Stimulated activated CD4-positive, alpha-beta T cell treated with anti-CD3 and anti-CD28 coated beads, Interleukin-2, amount 100 ng/mL, for 24 hours (primary cell): ENCODE measurements at places on chromosomes 3 and 15.
A peak's percentile ranks its signal among the peaks of the same experiment; 100 is the strongest.

GRCh38 chr3:112619295-112619694 lies 21.6 kb downstream of the CCDC80 start:
- no peak for DNase-seq

DNA sequence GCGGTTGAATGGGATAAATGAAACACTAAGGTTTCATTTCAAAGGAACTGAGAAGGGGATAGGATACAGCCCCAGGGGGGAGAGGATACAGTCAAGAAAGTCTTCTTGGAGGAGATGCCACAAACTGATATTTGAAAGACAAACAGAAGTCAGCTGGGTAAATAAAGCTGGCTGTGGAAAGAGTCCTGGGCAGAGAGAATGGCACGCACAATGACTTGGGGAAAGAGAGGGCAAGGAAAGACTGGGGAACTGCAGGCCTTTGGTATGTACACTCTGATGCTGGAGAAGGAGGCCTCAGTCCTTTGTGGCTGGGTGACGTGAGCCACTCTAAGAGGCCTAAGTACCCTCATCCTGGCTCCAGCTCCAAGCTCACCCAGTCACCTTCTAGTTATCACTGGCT lies 45.2 kb upstream of the LMCD1 start:
- DNase-seq = no peak

- no peak for DNase-seq
Observed at GRCh38 chr3:121796970-121797369, 37.9 kb downstream of the IQCB1 start.

DNA sequence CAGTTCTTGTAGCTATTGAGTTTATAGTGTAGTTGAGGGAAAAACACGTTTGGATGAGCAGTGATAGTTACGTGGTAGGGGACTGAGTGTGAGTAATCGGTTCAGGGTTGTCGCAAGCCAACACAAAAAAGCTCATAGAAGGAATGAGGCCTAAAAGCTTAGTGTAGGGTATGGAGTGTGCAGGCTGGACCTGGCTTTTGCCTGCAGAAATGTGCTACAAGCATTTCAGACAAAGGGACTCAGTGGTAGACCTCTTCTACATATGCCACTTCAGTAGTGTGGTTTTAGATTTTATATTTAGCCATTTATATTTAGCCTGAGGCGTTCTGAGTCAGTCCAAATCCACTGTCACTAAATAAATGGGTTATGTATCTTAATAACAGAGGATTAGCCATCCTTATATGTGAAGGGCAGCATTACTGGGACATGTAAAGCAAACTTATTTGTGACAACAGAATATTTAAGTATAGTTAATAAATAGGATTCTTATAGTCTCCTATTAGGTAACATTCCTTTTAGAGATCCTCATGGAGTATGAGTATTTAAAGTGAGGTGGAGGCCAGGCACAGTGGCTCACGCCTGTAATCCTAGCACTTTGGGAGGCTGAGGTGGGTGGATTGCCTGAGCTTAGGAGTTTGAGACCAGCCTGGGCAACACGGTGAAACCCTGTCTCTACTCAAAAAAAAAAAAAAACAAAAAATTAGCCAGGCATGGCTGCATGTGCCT lies 21.8 kb downstream of the ATP2C1 start:
- DNase-seq = no peak

GRCh38 chr3:111715911-111716523 lies 120.9 kb upstream of the ZBED2 start:
- peak; percentile 69 for DNase-seq

GRCh38 chr15:97652700-97653167 lies 307.8 kb upstream of the ARRDC4 start:
- DNase-seq = no peak

- no peak for DNase-seq
Observed at GRCh38 chr15:69783211-69783610, 314.5 kb downstream of the TLE3 start.

DNA sequence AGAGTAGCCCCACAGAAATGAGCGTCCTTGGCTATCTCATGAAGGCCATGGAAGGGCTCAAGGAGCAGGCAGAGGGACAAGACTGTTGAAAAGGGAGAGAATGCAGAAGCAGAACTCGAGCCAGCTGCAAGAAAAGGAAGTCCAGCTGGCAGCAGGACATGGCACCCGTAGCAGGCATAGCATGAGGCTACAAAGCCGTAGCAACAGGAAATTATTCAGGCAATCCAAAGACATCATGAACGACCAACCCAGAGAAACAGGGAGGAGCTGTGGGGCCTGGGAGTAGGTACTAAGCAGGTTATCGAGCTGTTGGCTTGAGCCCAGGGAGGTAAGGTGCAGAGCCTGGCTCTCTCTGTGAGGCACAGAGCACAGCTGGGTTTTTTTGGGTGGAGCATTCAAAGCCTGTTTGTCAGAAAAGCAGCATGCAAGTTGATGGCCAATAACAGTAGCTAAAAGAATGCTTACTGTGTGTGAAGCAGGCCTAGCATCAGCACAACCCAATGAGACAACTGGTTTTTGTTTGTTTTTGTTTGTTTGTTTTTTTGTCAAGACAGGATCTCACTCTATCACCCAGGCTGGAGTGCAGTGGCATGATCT lies 144.0 kb upstream of the SMAD3 start:
- DNase-seq = no peak

DNA sequence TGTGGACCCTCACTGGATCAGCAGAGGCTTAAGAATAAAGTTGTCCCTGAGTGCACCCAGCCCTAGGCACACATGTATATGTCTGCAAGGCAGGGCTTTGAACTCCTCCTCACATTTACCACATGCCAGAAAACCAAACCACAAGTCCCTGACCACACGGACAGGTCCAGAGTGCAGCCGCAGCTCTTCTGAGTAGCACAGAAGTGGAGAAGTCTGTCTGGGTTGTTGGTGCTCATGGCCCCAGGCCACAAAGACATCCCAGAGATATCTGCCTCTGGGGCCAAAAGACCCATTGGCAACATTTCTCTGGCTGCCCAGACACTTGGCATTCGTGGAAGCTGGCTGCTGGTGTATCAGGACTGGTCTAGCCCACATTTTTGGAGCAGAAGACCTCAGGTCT lies 17.4 kb downstream of the SUSD5 start:
- DNase-seq = no peak

DNA sequence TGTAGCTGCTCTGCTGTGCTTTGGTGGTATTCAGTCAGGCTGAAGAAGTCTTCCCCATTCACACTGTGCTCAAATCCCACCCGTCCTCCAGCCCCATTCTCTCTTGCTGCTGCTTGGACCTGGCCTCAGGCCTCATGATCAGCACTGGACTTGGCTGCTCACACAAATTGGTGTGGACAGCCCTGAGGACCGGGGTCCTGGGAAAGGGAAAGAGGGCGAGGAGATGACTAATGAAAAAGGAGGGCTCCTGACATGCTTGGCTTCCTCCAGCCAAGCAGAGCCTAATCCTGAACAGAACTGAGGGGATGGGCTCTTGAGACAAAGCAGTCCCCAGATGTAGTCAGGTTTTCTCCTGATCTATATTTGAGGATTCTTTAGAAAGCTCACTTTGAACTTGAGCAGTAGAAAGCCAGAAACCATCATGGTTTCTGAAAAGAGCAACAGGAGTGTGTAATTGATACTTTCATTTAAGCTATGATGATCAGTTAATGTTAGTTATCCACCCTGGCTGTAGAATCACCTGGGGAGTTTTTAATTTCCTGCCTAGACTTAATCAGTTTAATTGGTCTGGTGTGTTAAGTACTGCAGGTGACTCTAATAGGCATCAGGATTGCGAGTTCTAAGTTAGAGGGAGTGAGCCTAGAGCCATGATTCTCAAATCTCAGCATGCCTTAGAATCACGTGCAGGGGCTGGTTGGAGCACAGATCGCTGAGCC lies 79.4 kb upstream of the THBS1 start:
- DNase-seq = no peak
